Body of pancreas (tissue), 4 donors: ENCODE measurements at places on chromosomes 6 and 20. TPM values are rescaled to one million over a fixed set of nuclear protein-coding genes. Genes with fewer than 3 reads are reported as not detected.

DLL1 gene
- 6.0 TPM for total RNA-seq

TGM2 gene
- 17.1 TPM for total RNA-seq

NHLRC1 gene
- 1.3 TPM for total RNA-seq

MAN1A1 gene
- 109 TPM for total RNA-seq

GRCh38 chr6:92329208-92329847, 1090.0 kb downstream of the EPHA7 start:
- no peaks in the 10 kb centered on the region for H3K27me3 ChIP-seq
- H3K27ac ChIP-seq = no peak overlapping the region
- no peaks in the 10 kb centered on the region for H3K4me1 ChIP-seq
- no peaks in the 10 kb centered on the region for H3K36me3 ChIP-seq
- no peak for DNase-seq

DNA sequence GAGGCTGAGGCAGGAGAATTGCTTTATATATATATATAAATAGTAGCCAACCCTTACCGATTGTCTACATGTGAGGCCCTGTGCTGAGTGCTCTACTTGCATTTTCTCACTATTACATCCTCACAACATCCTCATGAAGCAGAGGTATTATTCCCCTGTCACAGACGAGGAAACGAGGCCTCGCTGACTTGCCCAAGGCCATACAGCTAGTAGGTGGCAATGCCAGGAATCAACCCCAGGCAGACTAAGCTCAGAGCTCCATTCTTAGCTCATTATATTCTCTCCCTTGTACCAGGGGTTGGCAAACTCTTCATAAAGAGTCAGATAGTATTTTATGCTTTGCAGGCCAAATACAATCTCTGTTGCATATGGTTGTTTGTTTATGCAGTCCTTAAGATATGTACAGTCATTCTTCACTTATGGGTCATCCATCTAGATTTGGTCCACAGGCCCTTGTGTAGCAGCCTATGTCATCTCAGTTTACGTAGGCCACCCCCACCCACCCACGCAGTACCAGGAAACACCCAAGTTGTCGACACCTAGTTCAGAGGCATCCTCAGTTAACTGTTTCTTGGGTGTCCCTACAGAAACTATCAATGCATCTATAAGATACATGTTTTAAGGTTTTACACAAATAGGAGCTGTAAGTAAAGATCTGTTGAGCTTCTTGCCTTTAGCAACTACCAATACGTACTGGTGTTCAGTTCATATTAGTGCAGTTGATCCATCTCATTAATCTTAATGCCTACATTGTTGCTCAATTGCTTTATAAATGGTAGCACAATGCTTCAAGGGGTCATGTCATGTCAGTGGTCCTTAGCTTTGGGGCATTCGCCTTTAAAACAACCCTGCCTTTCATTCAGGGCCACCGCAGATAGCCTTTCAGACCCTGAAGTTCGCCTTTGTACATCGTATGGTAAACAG, 3.0 kb downstream of the CASS4 start:
- no peaks in the 10 kb centered on the region for H3K36me3 ChIP-seq
- DNase-seq = no peak
- H3K27me3 ChIP-seq = no peaks in the 10 kb centered on the region
- no peak overlapping the region for H3K4me3 ChIP-seq
- H3K27ac ChIP-seq = no peak overlapping the region

- H3K27ac ChIP-seq = no peak overlapping the region
- no peak overlapping the region for H3K4me3 ChIP-seq
- no peak for DNase-seq
- H3K27me3 ChIP-seq = peaks cover 7% of the 10 kb centered on the region
Observed at GRCh38 chr20:64121586-64121985, 14.2 kb upstream of the NPBWR2 start.

GRCh38 chr6:56366141-56366852, 118.9 kb upstream of the COL21A1 start:
- DNase-seq = no peak
- no peak overlapping the region for H3K27ac ChIP-seq
- H3K36me3 ChIP-seq = no peaks in the 10 kb centered on the region
- no peaks in the 10 kb centered on the region for H3K27me3 ChIP-seq
- H3K4me3 ChIP-seq = no peak overlapping the region
- H3K4me1 ChIP-seq = peaks cover 17% of the 10 kb centered on the region

DNA sequence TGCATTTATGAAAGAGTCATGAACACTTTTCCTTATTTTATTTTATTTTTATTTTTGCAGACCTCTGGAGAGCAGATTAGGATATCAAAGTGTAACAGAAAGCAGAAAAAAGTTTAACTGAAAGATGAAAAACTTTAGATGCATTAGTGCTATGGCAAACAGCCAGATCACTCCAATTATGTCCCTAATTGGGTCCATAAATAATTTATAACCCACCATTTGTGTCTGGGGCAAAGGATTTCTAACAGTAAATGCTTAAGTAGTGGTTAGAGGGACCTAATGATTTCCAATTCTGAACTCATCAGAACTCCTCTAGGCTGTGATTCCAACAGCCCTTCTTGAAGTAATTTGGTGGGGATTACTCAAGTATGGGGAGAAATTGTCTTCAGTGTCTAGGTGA, 93.7 kb upstream of the PROKR2 start:
- no peaks in the 10 kb centered on the region for H3K36me3 ChIP-seq
- no peak overlapping the region for H3K27ac ChIP-seq
- H3K27me3 ChIP-seq = no peaks in the 10 kb centered on the region
- H3K4me1 ChIP-seq = no peaks in the 10 kb centered on the region

- no peak overlapping the region for H3K4me3 ChIP-seq
- H3K4me1 ChIP-seq = no peaks in the 10 kb centered on the region
- no peak for DNase-seq
- H3K27me3 ChIP-seq = no peaks in the 10 kb centered on the region
Observed at GRCh38 chr6:53333439-53334408, 15.0 kb downstream of the ELOVL5 start.

GRCh38 chr20:47326658-47327268, 29.7 kb downstream of the ZMYND8 start:
- no peaks in the 10 kb centered on the region for H3K27me3 ChIP-seq
- peaks cover 50% of the 10 kb centered on the region for H3K4me1 ChIP-seq
- H3K4me3 ChIP-seq = no peak overlapping the region
- no peak overlapping the region for H3K27ac ChIP-seq
- no peak for DNase-seq
